ENCODE measurements at places on chromosomes 5 and 9.

DNA sequence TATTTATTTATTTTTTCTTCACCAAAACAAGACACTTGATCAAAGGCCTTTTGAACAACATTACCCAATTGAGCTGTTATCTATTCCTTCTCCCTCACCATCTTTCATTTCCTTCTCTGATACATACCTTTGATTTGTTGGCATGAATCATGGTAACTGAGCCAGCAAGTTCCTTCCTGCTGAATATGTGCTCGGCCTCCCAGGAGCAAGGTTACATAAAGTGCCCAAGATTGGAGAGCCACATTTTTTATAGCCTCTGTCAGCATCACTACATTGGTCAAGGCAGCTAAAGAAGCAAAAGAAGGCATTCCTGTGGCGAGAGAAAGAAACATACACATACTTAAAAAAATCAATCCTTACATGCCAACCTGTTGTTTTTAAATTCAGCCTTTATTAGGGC, 369.6 kb downstream of the CYLC2 start:
- no peak for DNase-seq

GRCh38 chr5:2256691-2257280, 374.1 kb upstream of the IRX4 start:
- DNase-seq = no peak

- DNase-seq = no peak
These were observed 219.9 kb downstream of the CDK5RAP2 start for GRCh38 chr9:120360046-120360445.

- DNase-seq = no peak
These were observed 95.1 kb downstream of the BNC2 start for GRCh38 chr9:16775330-16775729.

- DNase-seq = peak; percentile 12
These were observed 23.3 kb downstream of the CAVIN4 start for GRCh38 chr9:100601216-100601615.

DNA sequence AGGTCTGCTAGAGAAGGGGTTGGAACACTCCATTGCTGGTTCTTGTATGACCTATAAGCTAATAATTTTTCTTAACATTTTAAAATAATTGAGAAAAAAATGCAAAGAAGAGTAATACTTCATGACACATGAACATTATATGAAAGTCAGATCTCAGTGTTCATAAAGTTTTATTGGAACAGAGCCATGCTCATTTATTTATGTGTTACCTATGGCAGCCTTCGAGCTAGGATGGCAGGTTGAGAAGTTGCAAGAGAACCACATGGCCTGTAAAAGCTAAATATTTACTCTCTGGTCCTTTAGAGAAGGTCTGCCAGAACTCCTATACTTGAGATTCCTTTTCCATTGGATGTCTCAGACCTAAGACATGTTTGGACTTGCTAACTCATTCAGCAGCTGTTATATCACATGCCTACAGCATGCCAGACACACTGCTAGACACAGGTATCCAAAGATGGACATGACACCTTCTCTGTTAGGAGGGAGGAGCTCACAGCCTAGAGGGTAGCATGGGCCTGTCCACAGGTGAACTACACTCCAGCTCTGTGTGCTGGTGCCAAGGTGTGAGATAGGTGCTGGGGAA, 304.3 kb downstream of the ARHGAP26 start:
- DNase-seq = no peak

DNA sequence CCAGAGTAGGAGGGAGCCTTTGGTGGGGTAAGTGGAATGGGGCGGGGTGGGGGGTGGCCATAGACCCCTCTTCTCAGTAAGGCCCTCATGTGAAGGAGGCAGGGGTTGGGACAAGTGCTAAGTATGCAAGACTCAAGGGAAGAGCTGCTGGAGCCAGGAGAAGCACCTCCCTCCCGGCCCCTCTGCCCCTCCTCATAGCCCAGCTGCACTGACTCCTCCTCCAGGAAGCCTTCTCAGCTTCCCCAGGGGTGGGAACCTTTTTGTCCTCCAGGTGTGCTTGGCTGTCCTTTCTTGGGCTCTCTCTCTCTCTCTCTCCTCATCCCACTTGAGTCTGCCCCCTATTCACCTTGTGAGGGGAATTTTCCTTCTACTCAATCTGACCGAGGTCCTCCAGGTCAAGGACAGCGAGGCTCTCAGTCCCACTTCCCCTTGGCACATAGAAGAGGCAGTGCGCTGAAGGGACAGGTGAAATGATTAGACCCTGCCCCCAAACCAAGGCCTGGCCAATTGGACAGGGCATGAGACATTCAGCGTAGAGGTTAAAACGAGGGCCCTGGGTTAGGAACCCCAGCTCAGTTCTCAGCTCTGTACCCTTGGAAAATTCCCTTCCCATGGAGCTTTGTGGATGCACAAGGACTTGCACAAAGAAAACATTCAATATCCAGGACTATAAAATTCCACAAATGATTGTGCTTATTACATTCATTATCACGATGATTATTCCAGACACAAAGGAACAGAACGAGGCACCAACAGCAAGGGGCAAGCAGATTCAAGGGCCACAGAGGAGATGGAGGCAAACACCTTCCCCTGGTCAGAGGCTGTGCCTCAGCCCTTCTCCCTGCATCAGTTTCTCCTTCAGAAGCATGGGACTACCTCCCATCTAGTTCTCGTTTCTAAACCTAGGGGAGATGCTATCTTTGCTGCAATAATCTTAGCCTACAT, 45.6 kb upstream of the IL17B start:
- DNase-seq = no peak

DNA sequence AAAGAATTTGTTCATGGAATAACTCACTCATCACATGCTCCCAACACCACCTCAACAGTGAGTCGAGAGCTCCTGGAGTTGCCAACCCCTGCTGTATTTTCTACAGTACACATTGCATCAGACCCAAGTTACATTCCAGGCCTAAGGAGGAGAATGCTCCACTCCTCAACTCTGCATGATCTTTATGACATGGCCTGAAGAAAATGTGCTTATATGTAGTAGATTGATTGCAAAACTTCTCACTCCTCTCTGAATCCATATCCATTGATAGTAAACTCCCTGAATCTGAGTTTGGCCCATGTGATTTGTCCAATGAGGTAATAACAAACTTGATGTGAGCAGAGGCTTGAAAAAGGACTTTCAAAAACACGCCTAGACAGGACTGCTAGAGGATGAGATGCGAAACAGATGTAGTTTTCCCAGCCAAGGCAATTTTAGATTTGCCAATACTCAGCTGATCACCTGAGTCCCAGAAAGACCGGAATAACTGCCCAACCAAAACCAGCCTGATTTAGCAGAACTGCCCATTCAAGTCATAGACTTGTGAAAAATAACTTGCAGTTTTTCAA, 29.0 kb upstream of the PAPPA start:
- DNase-seq = no peak

DNA sequence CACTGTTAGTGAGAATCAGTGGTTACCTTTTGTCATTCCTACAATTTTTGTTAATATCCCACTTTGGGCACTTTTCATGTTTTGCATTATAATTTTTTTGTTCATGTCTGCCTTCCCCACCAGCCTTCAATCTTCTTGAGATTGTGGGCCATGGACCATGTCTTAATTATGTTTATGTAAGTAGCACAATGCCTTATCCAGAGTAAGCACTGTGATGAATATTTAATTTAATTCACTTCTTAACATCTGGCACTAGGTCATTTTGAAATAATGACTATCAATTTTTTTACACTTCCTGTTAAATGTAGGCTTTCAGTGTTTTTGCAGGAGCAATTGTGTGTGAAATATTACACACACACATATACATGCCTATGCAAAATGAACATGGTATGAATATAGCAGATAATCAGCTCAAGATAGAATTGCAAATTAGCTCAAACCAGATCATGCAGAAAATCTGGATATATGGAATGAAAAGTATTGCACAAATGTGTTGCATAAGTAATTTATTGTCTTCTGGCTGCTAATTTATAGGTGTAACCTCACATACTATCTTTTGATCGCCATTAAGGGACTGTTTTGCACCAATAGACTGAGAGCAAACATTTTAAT, 5.3 kb upstream of the SHOC1 start:
- DNase-seq = no peak

DNA sequence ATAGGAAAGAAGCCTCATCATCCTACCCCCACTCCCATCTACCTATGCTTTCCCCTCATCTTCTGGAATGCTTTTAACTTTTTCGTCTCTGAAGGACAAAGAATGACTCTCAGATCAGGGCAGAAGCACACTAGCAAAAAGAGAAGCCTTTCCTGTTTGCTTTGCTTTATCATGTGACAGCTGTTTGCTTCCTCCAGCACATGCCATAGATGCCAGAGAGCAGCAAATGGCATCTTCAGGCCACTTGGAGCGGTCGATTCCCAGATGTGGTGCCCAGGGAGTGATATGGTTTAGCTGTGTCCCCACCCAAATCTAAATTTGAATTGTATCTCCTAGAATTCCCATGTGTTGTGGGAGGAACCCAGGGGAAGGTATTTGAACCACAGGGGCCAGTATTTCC, 294.8 kb downstream of the GADD45G start:
- DNase-seq = no peak

DNA sequence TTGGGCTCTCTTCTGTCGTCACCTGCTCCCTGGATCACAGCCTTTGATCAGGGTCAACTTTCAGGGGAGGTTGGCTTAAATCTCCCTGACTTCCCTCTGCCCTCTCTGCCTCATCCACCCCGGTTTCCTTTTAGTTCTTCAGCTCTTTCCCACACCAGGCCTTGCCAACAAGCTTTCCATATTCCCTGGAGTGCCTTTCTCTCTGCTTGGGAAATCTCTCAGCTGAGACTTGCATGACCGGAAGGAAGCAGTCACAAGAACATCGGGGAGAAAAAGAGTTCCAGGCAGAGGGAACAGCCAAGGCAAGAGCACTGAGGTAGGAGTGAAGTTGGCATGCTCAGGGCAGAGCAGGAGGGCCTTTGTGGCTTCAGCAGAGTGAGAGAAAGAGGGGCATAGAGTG, 88.4 kb upstream of the HSPA9 start:
- no peak for DNase-seq

DNA sequence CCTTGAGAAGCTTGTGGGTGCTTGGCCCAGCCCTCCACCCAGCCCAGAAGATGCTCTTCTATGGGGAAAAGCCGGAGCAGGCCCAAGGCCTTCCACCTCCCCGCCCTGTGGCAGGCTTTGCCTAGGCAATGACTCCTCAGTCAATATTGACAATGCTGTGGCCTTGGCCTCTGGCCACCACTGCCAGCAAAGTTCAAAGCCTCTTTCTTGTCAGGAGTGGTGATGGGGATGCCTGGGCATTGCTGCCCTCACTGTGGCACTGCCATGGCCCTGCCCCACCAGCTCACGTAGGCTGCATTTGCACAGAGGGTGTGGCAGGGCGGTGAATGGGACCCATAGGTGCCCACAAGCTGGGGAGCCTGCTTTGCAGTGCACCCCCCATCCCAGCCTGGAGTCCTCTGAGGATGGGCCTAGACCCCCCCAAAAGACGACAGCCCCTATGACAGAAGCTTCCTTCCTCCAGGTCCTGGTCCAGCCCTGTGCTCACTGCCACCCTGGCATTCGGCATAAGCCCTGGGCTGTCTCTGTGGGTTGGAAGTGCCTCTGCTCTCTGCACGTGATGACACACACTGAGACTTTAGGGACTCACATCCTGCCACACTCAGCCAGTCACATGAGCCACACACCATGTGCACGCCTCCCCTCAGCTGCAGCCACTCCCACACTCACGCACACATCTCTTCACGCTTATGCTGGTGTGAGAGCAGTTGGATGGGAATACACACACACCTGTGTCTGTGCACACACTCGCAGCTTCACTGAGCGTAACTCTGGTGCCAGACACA, 31.1 kb downstream of the MORN5 start:
- no peak for DNase-seq

GRCh38 chr9:132919614-132920268, 24.7 kb downstream of the TSC1 start:
- no peak for DNase-seq

GRCh38 chr9:76905791-76906646, at the start of gene PRUNE2:
Gene PRUNE2, minus strand, starts transcription at chr9:76906114. Its CDS starts 151 bp downstream, at chr9:76905963.
- no peak for DNase-seq

- DNase-seq = no peak
These were observed 96.2 kb downstream of the VCAN start for GRCh38 chr5:83567741-83568140.

DNA sequence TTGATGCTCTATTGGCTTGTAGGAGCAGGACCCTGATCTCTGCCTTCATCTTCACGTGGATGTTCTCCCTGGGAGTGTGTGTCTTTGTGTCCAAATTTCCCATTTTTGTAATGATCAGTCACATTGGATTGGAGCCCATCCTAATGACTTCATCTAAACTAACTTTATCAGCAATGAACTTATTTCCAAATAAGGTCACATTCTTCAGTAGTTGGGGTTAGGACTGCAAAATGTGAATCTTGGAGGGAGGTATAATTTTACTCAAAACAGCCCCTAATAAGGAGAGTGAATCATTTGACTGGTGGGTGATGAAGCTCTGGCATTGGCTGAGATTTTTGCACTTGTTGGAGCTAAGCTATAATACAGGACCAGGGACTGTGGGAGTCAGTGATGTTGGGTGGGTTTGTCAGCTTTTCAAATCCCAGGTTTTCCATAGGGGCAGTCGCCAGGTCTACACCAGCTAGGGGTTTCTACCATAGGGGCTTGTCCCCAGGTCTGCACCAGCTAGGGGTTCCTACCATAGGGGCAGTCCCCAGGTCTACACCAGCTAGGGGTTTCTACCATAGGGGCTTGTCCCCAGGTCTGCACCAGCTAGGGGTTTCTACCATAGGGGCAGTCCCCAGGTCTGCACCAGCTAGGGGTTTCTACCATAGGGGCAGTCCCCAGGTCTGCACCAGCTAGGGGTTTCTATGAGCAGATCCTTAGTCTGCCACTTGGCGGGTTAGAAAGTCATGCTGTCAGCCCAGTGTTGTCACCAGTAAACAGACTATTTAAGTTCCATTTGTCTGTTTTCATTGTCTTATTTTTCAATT, 382.6 kb upstream of the DAP start:
- DNase-seq = no peak

DNA sequence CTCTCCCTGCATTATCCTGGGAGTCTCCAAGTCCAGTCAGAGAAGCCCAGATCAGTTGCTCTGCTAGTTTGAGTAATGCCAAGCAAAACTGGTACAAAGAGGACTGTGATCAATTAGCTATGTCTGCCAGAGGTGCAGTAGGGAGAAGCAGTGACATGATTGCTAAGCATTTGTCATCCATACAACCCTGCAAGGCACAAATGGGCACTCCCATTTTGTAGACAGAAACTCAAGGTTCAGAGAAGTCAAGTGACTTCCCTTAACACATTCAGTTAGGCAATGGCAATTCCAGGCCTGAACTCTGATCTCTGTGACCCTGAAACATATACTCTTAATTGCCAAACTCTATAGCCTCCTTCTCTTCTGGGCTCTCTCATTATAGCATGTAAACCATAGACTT, 34.0 kb downstream of the NDST1 start:
- DNase-seq = no peak

DNA sequence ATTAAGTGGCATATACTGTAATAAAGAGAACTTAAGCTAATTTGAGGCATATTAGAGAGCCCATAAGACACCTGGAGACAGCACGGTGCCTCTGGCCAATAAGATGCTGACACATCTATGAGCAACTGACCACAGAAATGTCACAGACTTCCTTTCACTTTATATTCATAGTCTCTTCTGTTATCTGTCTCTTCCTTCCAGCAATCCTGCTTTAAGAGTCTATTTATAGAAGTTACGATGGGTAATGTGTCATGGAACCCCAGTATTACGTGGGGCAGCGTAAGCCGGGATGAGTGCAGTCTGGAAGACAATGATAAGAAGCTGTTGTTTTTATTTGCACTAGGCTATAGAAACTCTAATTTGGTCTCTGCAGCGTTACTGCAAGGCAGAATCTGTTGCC, 136.8 kb downstream of the CFAP90 start:
- no peak for DNase-seq

- no peak for DNase-seq
These were observed 5.5 kb downstream of the EFCAB9 start for GRCh38 chr5:172199446-172199845.

Data from CD14-positive monocyte (primary cell).